GM23338 (cell line): ENCODE measurements at places on chromosomes 7 and 10.

DNA sequence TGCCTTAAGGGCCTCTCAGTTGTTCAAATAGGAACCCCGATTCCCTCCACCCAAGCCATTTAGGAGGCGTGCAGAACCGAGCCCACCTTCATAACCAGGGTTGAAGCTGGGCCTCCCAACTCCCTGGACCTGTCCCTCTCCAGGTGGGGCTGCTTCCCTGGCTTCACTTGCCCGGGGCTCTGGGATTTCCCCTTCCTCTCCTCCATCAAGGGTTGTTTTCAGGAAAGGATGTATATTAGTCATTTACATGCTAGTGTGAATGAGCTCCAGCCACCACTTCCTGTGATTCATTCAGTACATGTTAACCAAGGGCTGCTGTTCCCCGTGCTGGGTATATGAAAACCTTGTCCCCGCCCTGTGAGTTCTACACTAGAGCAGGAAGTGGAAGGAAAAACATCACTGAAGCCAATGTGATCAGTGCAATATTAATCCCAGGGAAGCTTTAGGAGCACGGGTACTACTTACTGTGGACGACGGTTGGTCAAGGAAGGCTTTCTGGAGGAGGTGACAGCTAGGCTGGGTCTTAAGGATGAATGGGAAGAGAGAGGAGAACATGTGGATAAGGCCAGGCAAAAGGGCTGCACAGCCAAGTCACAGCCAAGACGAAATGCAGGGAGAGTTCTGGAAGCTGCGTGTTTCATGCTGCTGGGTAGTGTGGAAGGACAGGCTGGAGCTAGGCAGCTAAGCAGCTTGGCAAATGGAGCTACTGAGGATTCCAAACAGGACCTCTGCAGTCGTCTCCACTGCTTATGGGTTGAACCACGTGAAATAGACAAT is 150.1 kb upstream of the SHH start:
- H3K36me3 ChIP-seq = no peaks in the 10 kb centered on the region
- H3K4me1 ChIP-seq = no peaks in the 10 kb centered on the region
- no peak for DNase-seq
- H3K27me3 ChIP-seq = no peaks in the 10 kb centered on the region
- H3K4me3 ChIP-seq = no peak overlapping the region

GRCh38 chr10:80274396-80275134 is 14.9 kb downstream of the MAT1A start:
- no peaks in the 10 kb centered on the region for H3K36me3 ChIP-seq
- no peak overlapping the region for H3K27ac ChIP-seq
- DNase-seq = no peak
- H3K4me3 ChIP-seq = no peak overlapping the region

DNA sequence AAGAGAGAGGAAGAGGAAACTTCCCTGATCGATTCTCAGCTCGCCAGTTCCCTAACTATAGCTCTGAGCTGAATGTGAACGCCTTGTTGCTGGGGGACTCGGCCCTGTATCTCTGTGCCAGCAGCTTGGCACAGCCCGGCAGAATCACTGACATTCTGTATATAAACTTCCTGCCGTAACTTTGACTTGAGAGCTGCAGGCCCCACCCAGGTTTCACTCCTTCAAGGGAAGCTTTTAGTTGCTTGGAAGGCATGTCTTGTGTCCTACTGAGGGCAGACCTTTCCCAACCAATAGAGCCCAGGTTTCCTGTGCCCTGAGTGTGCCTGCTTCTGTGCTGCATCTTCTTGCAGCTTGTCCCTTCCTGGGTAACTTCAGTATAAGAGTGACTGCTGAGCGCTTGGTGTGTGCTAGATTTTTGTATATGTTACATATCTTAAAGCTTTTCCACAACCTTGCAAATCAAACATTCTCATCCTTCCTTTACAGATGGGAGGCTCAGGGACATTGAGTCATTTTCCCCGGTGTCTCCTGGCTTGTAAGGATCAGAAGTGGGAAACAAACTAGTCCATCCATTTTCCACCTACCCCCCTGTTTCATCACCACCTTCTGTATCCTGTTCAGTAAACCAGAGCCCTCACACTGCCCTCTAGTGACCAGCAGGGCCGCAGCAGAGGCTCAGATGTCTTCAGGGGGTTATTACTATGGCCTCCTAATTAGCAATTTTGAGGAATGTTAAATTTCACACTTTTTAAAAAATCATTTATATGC is 225.2 kb upstream of the PRSS58 start:
- no peaks in the 10 kb centered on the region for H3K4me1 ChIP-seq
- H3K27ac ChIP-seq = no peak overlapping the region
- no peaks in the 10 kb centered on the region for H3K36me3 ChIP-seq
- peak; percentile 74 for DNase-seq

GRCh38 chr10:132660385-132660784 is 122.8 kb downstream of the INPP5A start:
- H3K4me3 ChIP-seq = no peak overlapping the region
- DNase-seq = no peak
- no peaks in the 10 kb centered on the region for H3K27me3 ChIP-seq
- no peaks in the 10 kb centered on the region for H3K4me1 ChIP-seq

- no peak for DNase-seq
- no peaks in the 10 kb centered on the region for H3K27me3 ChIP-seq
- no peaks in the 10 kb centered on the region for H3K4me1 ChIP-seq
- H3K4me3 ChIP-seq = no peak overlapping the region
These were observed 142.6 kb downstream of the GRK5 start for GRCh38 chr10:119349937-119350501.
